Stimulated activated naive CD4-positive, alpha-beta T cell treated with Interleukin-2 at 50 U/mL for 16 hours (primary cell): ENCODE measurements at places on chromosomes 16 and 17.
A peak's percentile ranks its signal among the peaks of the same experiment; 100 is the strongest.

DNA sequence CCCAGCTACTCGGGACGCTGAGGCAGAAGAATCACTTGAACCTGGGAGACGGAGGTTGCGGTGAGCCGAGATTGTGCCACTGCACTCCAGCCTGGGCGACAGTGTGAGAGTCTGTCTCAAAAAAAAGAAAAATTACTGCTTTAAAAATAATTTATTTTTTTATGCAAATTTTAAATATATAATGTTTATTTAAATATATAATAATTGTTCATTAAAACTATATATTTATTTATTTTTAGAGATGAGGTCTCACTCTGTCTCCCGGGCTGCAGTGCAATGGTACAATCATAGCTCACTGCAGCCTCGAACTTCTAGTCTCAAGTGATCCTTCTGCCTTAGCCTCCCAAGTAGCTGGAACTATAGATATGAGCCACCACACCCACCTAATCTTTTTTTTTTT, 15.2 kb upstream of the DBNDD1 start:
- DNase-seq = no peak

DNA sequence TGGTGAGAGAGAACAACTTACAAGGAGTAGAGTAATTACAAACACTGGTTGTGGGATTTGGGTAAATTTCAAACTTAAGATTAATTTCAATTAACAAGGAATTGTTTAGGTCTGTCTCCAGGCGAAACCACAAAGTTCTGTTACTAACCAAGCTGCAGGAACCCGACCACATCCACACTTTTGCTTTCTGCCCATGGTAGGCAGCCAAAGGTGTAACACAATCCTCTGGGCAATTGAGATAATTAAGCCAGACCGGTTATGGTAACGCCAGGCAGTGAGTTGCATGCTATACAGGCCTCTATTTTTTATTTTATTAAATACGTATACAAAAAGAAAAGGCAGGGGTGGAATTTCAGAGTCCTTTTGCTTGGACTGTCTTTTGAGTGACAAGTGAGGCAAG, 12.0 kb downstream of the KCNJ2 start:
- no peak for DNase-seq

- no peak for DNase-seq
Observed at GRCh38 chr17:82952019-82952418, 112.2 kb upstream of the ZNF750 start.

DNA sequence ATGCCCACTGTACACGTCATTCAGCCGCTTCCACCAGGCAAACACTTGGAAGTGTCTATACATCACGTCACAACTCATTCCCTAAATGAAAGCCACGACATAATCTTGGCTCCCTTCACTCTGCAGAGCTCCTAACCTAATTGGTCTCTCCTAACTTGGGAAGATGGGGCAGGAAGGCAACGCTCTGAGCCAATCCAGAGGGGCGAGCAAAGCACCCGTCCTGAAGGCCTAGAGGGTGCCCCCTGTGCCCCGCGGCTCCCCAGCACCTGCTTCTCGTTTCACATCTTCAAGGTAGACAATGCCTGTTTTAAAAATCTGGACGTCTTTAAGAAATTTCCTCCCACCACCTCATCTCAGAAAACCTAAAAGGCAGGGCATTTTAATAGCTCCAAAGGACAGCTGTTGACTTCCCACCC, 1.0 kb downstream of the CSNK2A2 start:
- DNase-seq = no peak

DNA sequence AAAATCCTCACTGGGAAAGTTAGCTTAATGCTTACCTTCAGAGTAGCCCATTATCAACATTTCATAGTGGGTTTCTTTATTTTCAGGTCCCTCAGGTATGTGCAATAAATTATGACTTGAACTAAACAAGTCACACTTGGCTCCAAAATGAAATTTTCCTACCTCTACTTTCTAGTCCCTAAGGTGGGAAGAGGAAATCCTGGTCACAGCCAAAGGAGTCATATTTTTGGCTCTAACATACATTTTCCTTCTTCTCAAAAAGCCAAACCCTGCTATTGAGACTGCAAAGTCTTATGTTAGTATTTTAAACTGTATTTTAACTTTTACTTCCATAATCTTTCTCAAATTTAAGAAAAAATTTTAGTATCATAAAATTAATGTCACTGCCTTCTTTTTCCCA, 128.9 kb downstream of the BRIP1 start:
- no peak for DNase-seq

GRCh38 chr16:50259334-50260205, 6.8 kb upstream of the ADCY7 start:
- DNase-seq = no peak

DNA sequence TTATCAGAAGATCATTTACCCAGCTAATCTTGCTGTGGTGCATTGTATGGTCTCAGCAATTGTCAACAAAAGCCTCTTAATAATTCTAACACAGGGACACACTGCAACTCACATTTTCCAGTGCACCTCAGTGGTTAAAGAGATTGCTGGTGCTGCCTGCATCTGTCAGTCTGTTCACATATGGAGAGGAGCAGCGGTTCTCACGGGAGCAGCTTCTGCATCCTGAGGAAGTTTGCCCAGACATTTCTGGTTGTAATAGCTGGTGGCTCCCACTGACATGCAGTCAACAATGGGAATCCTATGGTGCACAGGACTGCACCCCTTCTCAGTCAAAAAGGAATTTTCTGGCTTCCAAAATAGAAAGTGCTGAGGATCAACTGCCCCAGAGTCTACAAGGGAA, 7.8 kb downstream of the GGA2 start:
- DNase-seq = no peak

GRCh38 chr17:48068491-48068961, 20.4 kb downstream of the NFE2L1 start:
- no peak for DNase-seq

DNA sequence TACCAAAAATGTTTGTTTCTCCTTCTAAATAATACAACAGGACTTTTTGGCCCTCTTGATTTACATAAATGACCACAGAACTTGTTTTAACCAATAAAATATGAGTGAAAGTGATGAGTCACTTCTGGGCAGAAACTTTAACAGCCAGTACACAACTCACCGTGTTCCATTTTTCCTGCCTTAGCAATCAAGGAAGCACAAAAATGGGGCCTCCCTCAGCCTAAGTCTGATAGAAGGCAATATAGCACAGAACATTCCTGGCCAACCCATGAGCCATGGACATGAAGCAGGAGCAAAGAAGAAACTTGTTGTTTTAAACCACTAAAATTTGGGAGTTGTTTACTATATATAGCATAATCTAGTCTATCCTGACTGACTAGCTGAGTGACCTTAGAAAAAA, 61.1 kb upstream of the MTMR4 start:
- no peak for DNase-seq

DNA sequence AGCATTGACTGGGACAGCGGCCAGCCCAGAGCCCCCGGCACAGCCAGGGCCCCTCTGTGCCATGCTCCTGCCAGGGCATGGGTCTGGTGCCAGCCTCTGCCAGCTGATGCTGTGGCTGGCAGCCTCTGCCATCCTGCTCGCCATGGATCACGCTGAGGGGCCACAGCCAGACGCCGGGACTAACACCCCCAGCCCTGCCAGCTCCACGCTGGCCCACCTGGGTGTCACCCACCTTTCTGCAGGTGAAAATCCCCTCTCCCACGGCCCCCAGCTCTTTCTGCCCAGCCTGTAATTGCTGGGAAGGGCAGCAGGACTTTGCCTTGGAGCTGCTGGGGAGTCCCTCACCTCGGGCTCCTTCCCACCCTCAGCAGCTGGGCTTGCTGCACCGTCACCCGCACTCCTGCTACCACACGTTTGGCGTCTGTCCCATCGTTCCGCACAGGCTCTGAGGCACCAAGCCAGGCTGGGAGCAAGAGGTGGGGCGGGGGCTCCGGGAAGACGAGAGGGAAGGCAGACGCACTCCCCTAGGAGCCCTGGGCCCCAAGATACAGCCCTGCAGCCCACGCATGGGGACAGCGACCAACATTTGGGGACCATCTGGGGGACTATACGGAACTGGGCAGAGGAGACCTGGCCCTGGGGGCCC, 42.0 kb upstream of the ACSF3 start:
- DNase-seq = no peak

DNA sequence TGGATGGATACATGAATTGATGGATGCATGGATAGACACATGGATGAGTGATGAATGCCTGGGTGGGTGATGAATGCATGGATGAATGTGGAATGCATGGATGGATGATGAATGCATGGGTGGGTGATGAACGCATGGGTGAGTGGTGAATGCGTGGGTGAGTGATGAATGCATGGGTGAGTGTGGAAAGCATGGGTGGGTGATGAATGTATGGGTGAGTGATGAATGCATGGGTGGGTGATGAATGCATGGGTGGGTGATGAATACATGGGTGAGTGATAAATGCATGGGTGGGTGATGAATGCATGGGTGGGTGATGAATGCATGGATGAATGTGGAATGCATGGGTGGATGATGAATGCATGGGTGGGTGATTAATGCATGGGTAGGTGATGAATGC, 83.9 kb upstream of the HSBP1 start:
- no peak for DNase-seq

GRCh38 chr17:66517336-66518009, 215.1 kb downstream of the PRKCA start:
- DNase-seq = no peak

DNA sequence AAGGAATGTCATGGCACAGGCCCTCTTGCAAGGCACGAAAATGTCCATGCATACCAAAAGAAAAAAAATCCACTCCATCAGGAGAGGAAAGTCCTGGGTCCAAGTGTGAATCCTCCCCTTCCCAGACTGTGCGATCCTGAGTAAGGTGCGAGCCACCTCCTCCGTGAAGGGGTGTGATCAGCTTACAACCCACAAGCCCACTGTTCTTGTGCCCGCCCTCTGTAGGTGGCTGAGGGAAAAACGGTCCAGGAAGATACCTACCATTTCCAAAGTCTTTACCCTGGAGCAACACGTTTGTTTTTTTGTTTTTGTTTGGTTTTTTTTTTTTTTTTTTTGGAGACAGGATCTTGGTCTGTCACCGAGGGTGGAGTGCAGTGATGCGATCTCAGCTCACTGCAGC, 116.5 kb downstream of the ZNF423 start:
- DNase-seq = no peak

- DNase-seq = no peak
Observed at GRCh38 chr17:6126768-6127167, 56.6 kb downstream of the WSCD1 start.

DNA sequence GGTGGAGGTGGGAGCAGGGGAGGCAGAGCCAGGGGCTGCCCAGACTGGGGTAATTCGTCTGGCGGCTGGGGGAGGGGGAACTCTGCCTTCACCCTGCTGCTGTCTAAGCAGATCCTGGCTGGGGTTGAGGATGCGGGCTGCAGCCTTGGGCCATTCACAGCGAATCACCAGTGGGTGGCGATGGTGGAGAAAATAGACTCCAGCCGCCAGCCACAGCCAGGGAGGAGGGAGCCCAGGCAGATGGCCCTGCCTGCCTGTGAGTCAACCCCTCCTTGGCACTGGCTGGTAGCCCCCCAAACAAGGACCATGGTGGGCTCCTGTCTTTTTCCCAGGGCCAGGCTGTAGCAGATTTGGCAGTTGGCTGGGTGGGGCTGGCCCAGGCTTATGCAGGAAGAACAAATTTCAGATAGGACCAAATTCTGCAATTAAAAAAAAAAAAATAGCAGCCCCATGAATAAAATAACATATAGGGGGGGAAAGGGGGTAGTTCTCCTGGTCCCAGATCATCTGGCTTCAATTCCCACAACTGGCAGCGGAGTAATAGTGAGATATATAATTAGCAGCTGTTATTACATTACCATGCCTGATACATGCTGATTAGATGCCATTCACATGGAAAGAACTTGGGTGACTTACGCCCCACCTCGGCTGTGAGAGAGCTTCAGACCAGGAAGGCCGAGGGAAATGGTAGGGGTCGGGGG, 41.5 kb upstream of the CDH5 start:
- DNase-seq = no peak

- no peak for DNase-seq
Observed at GRCh38 chr17:42700586-42701289, 18.4 kb downstream of the CNTNAP1 start.

GRCh38 chr17:49509588-49509917, 14.5 kb downstream of the NGFR start:
- no peak for DNase-seq

DNA sequence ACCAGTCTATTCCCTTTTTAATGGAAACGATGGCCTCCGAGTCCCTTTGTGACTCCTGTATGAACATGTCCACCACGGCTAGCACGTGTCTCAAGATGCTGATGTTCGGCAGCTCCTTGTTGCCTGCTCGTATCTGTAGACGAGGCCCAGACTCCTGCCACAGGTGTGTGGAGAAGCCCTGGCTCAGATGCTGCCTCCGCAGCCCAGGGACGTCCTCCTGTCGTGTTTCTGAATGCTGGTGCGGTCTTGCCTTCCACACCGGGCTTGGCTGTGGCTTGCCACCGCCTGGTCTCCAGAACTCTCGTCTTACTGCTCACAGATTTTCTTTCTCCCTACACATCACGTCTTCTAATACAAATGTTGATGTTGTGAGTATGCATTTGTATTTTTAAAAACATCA, 17.0 kb downstream of the FOXF1 start:
- DNase-seq = no peak

- DNase-seq = no peak
Observed at GRCh38 chr16:28532940-28533647, 5.7 kb downstream of the NUPR1 start.

DNA sequence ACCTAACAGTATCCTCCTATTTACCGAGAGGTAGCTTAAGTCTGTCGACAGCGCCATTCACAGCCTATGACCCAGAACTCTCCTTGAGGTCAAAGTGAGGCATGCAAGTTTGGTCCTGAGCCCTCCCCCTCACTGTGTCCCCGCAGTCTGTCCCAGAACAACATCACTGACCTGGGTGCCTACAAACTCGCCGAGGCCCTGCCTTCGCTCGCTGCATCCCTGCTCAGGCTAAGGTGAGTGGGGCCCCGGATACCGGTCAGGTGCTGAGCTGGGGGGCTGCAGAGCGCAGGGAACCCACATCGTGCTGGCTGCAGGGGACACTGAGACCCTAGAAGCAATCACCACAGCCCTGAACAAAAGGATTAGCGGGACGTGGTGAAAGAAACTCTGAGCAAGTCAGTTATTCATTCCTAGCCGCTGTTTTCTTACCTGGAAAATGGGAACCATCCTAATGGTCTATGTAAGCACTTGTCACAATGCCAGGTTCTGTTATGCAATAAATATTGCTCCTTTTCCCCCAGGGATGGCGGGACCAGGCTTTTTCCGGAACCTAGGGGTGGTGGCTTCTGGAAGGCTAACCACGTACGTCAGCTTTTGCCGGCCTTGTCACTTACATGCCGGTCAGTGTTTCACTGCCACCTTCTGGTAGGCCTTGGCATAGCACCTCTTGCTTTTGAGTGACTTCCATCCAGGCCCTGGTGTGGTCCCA, 23.8 kb downstream of the DEXI start:
- DNase-seq = peak; percentile 78

- DNase-seq = no peak
Observed at GRCh38 chr17:34082404-34082803, 172.7 kb upstream of the CCL2 start.

- DNase-seq = no peak
Observed at GRCh38 chr17:31511195-31511578, 119.7 kb downstream of the RAB11FIP4 start.
